HepG2 (cell line): ENCODE measurements at places on chromosomes 3 and 15. TPM values are rescaled to one million over a fixed set of nuclear protein-coding genes. Genes with fewer than 3 reads are reported as not detected.

The SLC24A5 gene
- total RNA-seq: not detected in 2 replicates

The MUC13 gene
- total RNA-seq: 0.04 TPM in 1 of 2 replicates, not detected in the other

The ATG7 gene
- 22.1 and 31.4 TPM in 2 replicates for total RNA-seq

- no peaks in the 10 kb centered on the region for H3K36me3 ChIP-seq
- DNase-seq: no peak
- H3K27ac ChIP-seq: no peak overlapping the region
- no peaks in the 10 kb centered on the region for H3K27me3 ChIP-seq
These were observed 16.2 kb upstream of the DUT start for GRCh38 chr15:48315041-48315440.
